NCI-H1105 (cell line): ENCODE measurements at places on chromosomes 6 and 20.

DNA sequence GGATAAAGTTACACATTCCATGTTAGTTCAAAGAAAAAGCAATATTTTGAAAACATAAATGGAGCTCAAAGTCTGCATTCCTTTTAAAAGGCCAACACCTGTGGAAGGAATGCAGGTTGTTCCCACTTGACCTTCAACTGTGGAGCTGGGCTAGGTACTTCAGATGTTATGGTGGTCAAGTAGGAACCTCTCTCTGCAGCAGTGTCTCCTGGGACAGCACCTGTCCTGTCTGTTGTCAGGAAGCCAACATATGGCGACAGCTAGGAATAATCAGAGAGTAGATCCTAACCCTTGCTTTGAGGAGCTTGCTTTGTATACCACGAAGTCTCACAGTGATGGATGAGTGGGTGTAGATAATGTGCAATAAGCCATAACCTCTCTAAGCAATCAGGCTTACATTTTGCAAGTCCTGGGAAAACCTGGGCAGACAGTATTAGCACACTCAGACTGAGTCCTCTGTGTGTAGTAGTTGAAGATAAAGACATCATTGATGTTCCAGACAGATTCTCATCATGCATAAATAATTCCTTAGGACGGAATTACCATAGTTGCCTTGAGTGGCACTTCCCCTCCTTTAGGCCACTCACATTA, 347.5 kb downstream of the PRL start:
- DNase-seq = no peak

DNA sequence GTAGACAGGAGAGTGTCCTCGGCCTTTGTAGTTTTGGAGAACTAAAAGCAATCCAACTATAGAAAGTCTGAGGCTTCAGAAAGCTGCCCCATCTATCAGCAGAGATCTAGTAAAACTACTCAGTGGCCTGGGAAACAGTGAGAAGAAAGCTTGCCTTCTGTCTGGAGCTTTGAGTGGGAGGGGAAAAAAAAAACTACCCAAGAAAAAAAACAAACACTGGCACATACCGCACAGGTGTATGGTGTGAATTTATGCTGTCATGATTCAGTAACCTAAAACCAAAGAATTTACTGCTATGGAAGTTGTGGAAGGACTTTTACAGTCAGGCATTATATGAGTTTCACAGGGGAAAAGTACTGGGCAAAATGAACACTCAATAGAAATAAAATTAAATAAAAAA, 280.5 kb downstream of the ADGRB3 start:
- no peak for DNase-seq

- no peak for DNase-seq
Observed at GRCh38 chr6:10595731-10596664, 74.8 kb downstream of the GCNT2 start.

GRCh38 chr20:31496761-31497295, 17.4 kb upstream of the HM13 start:
- peak; percentile 37 for DNase-seq

- no peak for DNase-seq
Observed at GRCh38 chr20:17810847-17811627, 111.3 kb downstream of the BANF2 start.

GRCh38 chr20:63704749-63705117, 3.0 kb downstream of the ARFRP1 start:
- no peak for DNase-seq

GRCh38 chr6:88869263-88870020, 94.0 kb downstream of the RNGTT start:
- DNase-seq = no peak

- DNase-seq = no peak
Observed at GRCh38 chr6:43973357-43973756, 153.9 kb downstream of the MRPL14 start.

DNA sequence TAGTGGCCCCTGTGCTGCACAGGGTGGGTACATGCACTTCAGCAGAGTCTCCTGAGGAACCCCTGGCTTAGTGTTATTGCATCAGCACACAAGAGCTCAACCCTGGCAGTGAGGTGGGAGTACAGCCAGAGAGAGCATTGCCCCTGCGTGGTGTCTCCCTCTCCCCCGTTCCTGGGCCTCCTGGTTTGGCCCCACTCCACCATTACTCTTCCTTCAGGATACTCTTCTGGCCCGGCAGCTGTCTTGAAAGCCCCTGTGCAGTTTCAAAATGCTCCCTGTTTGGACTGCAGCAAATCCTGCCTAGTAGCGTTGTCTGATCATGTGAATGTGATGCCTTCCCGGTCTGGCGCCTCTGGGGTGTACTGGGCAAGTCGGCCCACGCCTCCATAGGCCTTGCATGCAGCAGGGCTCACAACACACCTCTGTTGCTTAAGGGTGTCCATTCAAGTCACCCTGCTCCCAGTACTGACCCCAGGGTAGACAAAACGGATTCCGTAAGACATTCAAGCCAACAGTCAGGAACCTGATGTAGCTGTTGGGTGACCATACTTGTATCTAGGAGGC, 32.1 kb downstream of the TXNDC5 start:
- no peak for DNase-seq

- DNase-seq = no peak
Observed at GRCh38 chr6:157982102-157982562, 469 bp downstream of the SYNJ2 start.

DNA sequence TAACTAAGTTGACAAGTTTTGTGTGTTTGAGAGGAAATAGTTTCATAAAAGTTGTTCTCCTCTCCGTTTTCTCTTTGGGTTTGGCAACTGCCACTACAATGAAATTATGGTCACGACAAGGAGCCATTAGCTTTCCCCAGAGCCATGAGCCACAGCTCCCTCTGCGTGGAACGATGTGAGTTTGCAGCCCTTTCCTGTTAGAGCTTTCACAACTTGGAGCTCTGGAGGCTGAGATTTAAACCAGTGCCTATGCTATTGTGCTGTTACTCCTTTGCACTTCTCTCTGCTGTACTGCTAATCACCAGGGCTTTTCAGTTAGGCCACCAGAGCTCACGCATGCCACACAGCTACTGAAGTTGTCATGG, 29.3 kb upstream of the TXNDC5 start:
- no peak for DNase-seq

DNA sequence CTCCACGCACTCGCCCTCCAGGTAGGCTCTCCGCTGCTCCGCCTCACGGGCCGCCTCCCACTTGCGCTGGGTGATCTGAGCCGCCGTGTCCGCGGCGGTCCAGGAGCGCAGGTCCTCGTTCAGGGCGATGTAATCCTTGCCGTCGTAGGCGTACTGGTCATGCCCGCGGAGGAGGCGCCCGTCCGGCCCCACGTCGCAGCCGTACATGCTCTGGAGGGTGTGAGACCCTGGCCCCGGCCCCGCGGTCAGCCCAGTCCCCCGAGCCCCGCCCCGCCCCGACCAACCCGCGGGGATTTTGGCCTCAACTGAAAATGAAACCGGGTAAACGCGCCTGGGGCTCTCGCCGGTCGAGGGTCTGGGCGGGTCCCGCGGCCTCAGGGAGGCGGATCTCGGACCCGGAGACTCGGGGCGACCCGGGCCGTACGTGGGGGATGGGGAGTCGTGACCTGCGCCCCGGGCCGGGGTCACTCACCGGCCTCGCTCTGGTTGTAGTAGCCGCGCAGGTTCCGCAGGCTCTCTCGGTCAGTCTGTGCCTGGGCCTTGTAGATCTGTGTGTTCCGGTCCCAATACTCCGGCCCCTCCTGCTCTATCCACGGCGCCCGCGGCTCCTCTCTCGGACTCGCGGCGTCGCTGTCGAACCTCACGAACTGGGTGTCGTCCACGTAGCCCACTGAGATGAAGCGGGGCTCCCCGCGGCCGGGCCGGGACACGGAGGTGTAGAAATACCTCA, 598 bp downstream of the HLA-B start:
- DNase-seq = no peak

DNA sequence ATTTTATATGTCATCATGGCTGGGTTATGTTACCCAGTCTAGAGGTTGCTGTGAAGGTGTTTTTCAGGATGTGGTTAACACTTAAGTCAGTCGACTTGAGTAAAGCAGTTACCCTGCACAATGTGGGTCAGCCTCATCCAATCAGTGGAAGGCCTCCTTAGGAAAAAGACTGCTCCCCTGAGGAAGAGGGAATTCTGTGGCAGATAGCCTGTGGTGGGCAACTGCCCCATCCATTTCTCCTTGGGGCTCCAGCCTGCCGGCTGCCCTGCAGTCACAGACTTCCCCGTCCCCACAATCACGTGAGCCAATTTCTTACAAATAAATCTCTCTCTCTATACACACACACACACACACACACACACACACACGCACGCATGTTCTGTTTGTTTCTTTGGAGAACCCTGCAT, 34.5 kb upstream of the MPC1 start:
- no peak for DNase-seq

DNA sequence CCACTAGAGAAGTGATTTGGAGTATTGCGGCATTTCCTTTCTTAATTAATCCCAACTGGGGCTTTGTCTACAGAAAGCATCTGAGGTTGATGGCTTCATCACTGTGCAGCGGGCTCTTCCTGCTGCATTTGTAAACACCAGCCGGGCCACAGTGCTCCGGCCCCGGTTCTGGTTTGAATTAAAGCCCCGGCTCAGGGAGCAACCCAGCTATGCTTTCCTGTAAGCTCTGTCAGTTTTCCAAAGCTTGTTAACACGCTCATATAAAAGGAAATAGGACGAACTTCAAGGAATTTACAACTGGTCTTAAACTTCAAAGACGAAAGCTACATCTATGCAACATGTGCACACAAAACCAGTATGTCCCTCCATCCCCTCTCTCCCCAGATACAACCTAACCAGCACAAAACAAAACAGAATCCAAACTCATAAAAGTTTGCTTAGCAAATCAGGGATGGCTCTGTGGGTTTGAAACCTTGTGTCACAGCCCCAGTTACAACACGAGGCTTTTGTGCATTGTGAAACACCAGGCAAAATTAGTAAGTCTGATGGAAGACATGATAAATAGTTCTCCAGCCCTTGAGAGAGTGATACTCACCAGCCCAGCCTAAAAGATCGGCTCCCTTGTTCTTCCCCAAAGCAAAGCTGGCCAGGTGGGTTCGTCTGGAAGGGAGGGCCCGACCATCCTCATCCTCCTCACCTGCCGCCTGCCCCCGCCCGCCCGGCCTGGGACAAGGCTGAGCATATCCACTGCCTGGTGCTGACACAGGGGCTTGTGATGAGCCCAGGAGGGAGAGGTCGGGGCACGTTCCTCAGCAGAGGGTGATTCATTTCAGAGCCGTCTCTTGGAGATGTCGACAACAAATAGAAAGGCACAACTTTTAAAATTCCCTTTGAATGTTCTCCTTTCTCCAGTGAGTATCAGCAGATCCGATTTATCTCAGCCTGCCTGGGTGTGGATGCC, 197.9 kb downstream of the TFAP2C start:
- DNase-seq = no peak

DNA sequence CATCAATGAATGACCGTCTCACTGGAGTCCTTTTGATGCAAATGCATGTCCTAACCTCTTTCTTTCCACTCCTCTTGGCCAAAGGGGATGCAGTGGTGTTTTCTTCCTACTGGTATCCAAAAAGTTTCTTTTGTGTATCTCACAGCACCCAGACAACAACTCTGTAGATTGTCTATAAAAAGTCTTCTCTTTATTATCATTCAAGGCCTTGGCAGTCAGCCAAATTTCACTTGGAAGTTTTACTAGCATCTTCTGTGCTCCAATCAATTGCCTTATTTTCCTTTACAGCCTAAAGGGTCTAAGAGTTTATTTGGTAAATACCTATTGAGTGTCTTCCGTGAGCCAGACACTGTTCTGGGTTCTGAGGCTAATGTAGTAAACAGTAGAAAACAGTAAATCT, 150.2 kb upstream of the RNF217 start:
- peak; percentile 36 for DNase-seq

DNA sequence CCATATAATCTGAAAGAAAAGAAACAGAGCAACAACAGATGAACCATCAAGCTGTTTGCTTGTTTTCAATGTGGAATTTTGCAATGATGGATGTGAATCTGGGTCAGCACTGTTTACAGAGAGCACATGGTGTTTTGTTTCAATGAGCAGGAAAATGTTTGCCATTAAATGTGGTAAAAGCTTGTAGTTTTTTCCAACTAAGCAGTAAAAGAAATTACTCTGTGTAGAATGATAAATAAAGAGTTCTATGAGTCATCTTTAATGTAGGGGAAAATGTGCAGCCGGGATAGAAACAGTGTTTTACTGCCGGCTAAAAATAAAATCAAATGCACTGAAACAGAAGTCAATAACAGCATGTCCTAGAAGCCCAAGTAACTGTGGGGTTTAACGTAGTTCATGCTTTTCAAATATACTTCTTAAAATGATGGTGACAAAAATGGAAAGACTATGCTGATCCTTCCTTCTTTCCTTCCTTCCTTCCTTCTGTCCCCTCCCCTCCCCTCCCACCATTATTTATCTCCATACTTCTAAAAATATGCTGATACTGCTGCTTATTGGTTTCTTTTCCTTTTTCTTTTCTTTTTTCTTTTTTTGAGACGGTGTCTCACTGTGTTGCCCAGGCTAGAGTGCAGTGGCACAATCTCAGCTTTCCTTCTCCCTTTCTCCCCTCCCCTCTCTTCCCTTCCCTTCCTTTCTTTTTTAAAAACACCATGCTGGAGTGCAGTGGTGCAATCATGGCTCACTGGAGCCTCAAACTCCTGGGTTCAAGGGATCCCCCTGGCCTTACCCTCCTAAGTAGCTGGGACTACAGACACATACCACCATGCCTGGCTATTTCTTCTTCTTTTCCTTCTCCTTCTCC, 6.3 kb upstream of the NAA20 start:
- no peak for DNase-seq

DNA sequence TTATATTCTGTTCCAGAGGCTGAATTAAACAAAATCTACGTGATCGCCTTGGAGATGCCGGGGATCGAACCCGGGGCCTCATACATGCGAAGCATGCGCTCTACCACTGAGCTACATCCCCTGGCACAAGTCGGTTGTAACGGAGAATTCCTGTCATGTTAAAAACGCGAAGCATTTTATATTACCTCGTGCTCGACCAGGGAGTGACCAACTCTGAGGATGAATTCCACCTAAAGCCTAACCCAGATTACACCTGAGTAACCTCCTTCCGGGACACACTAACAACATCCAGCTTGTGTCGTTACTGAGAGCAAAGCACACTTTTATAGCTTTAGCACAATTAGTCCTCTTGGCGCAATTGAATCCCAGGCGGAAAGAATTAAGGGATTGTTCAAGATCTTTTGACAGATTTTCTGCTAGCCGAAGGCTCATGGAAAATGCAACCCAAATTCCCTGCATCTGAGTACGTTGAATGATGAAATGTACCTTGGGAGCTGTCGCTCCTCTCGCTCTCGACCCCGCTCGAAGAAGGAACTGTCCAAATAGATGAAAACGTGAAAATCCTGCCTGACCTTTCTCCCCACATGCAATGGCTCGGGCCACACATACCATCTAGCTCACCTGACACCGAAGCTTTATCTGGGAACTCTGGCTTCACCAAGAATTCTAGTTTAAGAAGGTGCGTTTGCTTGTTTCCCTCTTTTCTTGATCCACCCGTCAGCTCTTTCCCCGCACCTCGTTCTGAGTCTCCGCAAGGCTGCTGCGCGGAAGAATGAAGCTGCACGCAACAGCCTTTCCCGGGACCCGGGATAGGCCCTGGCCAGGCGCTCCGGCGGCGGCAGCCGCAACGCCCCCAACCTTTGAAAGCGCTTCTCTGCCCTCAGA, 148.3 kb downstream of the GPX5 start:
- peak; percentile 65 for DNase-seq

GRCh38 chr20:48374991-48375595, 452.7 kb downstream of the PREX1 start:
- DNase-seq = no peak
